ENCODE measurements at places on chromosomes 2 and 18.

- DNase-seq = no peak
These were observed 756 bp upstream of the PTPN4 start for GRCh38 chr2:119758881-119759450.

DNA sequence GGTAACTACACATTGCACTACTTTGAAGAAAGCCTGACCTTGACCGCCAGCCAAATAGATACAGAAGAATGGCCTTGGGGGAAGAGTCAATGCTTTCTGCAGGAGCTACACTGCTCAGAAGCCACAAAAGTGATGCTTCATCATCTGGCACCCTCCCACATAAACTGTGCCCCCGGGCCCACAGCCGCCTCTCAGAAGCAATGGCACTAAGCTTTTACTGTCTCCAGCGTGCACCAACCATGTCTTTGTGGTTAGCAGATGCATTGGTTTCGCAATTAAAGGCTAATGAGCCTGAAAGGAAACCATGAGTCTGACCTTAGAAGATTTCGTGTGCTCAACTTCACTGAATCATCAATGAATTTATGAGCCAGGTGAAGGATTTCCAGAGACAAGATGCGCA lies 209.4 kb upstream of the TRIB2 start:
- peak; percentile 89 for DNase-seq

DNA sequence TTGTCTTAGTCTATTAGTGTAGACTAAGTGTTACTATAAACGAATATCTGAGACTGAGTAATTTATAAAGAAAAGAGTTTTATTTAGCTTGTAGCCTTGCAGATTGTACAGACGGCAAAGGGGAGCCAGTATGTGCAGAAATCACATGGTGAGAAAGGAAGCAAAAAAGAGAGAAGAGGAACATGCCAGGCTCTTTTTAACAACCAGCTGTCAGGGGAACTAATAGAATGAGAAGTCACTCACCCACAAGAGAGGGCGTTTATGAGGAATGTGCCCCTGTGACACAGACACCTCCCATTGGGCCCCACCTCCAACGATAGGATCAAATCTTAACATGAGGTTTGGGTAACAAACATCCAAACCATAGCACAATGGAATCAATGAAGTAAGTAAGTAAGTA lies 20.6 kb upstream of the ZNF804A start:
- DNase-seq = no peak

- DNase-seq = no peak
These were observed 29.9 kb downstream of the ROCK2 start for GRCh38 chr2:11314487-11314886.

DNA sequence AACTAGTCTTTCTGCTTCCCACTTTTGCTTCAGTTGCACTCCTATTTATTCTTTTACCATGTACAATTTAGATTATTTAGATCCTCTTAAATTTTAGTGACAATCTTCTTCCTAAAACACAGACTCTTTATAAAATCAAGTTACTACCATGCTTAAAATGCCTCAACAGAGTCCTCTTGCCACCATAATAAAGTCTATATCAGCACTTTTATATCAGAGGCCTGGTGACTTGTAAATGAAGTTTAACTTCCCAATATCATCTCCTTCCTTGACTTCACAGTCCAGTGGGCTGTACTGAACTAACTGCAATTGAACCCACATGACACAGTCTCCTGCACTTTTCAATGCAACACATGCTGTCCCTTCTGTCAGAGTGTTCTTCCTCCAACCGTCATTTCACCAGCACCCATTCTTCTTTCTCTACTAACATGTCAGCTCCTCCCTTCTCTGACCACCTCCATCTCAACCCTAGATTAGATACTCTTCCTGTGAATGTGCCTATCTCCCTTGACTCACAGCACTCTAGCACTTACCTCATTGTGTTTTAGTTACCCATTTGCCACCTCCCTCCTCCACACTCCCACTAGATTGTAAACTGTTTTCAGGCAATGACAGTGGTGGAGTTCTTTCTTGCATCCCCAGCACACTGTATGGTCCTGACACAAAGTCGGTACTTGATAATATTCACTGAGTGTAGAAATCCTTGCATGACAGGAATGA lies 414.9 kb downstream of the SATB2 start:
- no peak for DNase-seq

GRCh38 chr2:171346723-171347557 lies 86.8 kb downstream of the METTL8 start:
- peak; percentile 40 for DNase-seq

DNA sequence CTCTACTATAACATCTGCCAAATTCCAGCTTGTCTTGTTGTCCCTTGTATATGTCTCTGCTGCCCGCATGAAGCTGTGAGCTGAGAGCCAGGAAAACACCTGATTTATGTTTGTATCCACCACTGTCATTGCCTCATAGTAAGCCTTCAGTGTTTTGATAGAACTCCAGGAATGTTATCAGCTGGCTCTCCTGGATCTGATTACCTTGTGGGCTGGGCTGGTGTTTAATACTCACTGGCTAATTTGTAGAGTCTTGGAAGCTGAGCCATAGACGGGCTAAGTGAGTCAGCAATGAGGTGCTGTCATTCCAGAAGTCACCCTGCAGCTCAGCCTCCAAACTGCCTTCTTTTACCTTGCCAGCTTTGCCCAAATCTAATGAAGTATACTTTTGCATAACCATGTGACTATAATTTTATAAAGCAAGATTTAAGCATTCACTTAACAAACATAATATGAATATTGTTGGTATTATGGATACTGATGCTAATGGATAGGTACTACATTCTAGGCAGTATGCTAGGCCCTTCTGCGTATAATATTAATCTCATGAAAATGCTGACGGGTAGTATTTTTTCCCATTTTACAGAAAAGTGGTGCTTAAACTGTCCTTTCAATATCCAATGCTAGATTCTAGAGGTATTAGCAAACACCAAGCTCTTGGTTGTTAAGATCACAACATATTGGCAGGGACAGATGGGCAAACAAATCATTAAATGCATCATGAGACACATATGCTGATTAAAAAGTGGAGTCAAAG lies 62.7 kb upstream of the GATA6 start:
- no peak for DNase-seq

- no peak for DNase-seq
These were observed 14.5 kb downstream of the SESTD1 start for GRCh38 chr2:179250095-179250494.

GRCh38 chr2:227674485-227674884 lies 7.9 kb downstream of the SCYGR5 start:
- no peak for DNase-seq

GRCh38 chr2:161119483-161119882 lies 40.7 kb upstream of the TANK start:
- DNase-seq = no peak

DNA sequence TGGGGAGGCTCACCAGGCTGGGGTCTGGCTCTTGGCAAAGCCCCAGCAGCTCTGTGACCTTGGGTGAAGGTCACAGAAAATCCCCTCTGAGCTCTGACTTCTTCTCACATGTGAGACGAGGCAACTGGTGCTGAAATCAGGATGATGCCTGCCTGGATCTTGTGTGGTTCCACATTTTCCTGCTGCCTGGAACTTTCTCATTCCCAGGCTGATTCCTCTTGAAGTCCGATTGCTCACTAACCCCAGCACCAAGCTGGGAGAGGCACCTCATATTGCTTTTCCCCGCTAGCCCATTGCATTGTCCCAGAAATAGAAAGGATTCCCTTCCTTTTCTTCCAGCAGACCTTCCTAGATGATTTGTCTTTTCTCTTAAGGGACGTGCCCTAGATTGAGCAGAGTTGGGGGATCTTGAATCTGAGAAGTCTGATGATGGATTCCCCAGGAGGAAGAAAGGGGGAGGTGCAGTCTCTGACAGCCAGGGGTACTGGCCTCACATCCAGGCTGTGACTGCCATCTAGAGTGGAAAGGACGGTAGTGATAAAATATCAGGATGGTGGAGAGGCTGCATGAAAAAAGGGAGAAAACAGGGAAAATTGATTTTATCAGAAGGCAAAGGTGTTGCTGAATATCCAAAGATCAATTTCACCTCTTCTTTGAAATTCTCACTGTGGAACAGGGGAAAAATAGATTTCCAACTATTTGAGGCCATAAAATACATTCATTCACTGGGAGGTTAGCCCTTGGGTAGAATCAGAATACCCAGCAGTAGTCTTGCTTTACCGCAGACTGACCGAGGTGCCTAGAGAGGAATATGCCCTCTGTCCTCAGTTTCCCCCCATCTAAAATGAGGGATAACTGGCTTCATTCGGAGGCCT lies 96.3 kb downstream of the FAM210A start:
- peak; percentile 71 for DNase-seq

DNA sequence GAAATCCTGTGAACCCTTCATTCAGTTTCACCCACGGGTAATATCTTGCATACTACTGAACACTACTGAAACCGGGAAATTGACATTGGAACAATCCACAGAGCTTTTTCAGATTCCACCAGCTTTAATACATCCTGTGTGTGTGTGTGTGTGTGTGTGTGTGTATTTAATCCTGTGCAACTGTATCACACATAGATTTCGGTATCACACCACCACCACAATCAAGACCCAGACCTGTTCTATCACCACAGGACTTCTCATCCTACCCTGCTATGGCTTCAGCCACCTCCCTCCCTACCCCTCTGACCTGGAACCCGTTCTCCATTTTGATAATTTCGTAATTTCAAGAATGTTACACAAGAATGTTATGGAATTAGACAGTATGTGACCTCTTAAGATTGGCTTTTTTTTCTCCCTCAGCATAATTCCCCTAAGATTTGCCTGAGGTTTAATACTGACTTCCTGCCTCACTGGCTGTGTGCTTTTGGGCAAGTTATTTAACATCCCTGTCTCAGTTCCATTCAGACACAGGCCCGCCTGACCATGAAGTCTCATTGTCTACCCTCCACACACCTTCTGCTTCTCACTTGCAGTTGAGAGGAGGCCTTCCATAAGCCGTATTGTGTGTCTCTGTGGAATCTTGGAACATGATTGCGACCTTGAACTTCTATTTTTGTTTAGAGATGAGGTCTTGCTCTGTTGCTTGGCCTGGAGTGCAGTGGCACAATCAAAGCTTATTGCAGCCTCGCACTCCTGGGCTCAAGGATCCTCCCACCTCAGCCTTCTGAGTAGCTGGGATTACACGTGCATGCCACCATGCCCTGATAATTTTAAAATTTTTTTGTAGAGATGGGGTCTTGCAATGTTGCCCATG lies 14.4 kb upstream of the TMEM131 start:
- no peak for DNase-seq

DNA sequence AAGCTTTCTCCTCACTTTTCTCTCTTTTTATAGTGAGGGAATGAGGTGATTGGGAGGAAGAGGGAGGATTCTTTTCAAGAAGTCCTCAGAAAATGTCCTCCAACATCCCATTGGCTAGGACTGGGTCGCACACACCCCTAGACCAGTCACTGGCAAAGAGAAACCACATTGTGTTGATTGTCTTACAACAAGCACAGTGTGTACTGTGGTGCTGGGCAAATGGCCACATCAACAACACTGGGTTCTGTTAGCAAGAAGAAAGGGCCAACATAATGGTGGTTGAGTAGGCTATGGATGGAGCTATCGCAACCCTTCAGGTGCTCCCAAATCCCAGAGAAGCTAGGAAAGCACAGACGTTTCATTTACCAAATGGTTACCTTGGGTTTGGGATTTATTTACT lies 18.7 kb upstream of the PTPN4 start:
- no peak for DNase-seq

DNA sequence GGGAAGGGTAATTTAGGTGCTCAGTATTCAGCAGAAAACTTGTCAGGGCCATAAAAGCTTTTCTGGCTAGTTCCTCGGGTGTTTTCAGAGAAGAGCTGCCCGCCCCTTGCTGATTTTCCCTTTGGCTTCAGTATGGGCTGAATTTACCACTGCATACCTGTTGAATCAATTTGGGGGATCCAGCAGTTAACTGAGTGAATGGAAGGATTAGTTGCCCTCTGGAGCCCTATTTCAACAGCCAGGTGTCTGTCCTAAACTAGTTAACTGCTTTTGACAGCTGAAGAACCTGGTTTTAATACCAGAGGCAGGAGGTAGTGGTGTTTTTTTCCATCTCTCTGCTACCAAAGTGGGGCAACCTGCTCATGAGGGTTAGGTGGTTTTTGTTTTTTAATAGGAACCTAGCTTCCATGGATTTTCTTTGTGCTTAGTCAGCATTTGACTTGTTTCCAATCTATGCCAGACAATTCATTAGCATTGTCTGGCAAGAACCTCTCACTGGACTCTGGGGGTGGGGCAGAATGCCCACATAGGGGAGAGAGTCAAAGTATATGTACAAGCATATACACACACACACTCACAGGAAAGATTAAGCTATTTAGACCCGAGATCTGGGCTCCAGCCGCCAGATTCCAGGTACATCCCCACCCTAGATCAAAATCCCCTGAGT lies 166.5 kb upstream of the SIX3 start:
- no peak for DNase-seq

All from activated CD4-positive, alpha-beta T cell treated with anti-CD3 and anti-CD28 coated beads, Interleukin-2, amount 50 U/mL, for 16 hours (primary cell).